Aortic smooth muscle cell (primary cell): ENCODE measurements at places on chromosomes 6 and 20. TPM values are rescaled to one million over a fixed set of nuclear protein-coding genes. Genes with fewer than 3 reads are reported as not detected.

EFCAB8 gene
- total RNA-seq: 0.13 and 0.50 TPM in 2 replicates

HCK gene
- not detected in 2 replicates for total RNA-seq

CST4 gene
- total RNA-seq: 0.26 and 0.31 TPM in 2 replicates

SYCP2 gene
- total RNA-seq: 0.40 and 0.99 TPM in 2 replicates

PRL gene
- total RNA-seq: not detected in 2 replicates

NXT1 gene
- 14.6 and 21.0 TPM in 2 replicates for total RNA-seq

RBBP9 gene
- 11.1 and 13.3 TPM in 2 replicates for total RNA-seq

PPP1R3G gene
- total RNA-seq: 0.93 and 1.2 TPM in 2 replicates

HFE gene
- 16.8 and 18.8 TPM in 2 replicates for total RNA-seq

SLC17A3 gene
- total RNA-seq: not detected in 2 replicates

SAMD3 gene
- 7.2 and 7.3 TPM in 2 replicates for total RNA-seq

PHACTR3 gene
- not detected in 2 replicates for total RNA-seq

BIRC7 gene
- total RNA-seq: 0.06 and 0.40 TPM in 2 replicates

PRDM1 gene
- total RNA-seq: 0.40 and 0.44 TPM in 2 replicates

RAET1L gene
- not detected in 2 replicates for total RNA-seq

NKAIN2 gene
- not detected in 2 replicates for total RNA-seq

MYLK4 gene
- 0.53 and 0.87 TPM in 2 replicates for total RNA-seq

LHFPL5 gene
- not detected in 2 replicates for total RNA-seq

BHLHE23 gene
- total RNA-seq: not detected in 2 replicates

BCAS1 gene
- not detected in 2 replicates for total RNA-seq

OR2B6 gene
- total RNA-seq: not detected in 2 replicates

BMP6 gene
- total RNA-seq: 5.4 and 7.9 TPM in 2 replicates

NKAIN4 gene
- total RNA-seq: not detected in 2 replicates

SPATS1 gene
- not detected in 2 replicates for total RNA-seq

GLP1R gene
- total RNA-seq: not detected in 2 replicates

TBPL1 gene
- 18.4 and 26.9 TPM in 2 replicates for total RNA-seq

C6orf15 gene
- not detected in 2 replicates for total RNA-seq

CYP24A1 gene
- total RNA-seq: not detected in 2 replicates

NMBR gene
- total RNA-seq: 0.12 TPM in 1 of 2 replicates, not detected in the other

TOX2 gene
- under 0.01 and 0.25 TPM in 2 replicates for total RNA-seq

FRS3 gene
- 0.66 and 1.1 TPM in 2 replicates for total RNA-seq
